ENCODE measurements at places on chromosomes 1 and 21.

DNA sequence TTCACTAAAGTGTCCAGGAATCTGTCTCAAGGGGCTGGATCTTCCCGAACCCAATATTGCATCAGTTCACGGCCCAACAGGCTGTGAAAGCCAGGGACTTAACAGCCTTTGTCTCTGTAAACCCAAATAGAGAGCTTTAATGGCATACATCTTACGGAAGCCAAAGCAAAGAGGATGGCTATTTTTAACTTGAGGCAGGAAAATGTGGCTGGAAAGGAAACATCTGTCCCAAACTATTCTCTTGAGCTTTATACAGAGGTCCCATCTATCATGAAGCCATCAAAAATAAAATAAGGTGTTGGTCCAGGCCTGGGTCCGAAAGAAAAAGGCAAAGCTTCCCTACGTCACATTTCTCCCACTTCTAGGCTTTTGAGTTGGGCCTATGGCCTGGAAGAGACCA is 7.7 kb upstream of the CD34 start:
- no peak for DNase-seq

GRCh38 chr1:193283016-193283415 is 96.6 kb upstream of the B3GALT2 start:
- DNase-seq, result no peak

- no peak for DNase-seq
These were observed 122.4 kb upstream of the COL6A1 start for GRCh38 chr21:45859041-45859761.

DNA sequence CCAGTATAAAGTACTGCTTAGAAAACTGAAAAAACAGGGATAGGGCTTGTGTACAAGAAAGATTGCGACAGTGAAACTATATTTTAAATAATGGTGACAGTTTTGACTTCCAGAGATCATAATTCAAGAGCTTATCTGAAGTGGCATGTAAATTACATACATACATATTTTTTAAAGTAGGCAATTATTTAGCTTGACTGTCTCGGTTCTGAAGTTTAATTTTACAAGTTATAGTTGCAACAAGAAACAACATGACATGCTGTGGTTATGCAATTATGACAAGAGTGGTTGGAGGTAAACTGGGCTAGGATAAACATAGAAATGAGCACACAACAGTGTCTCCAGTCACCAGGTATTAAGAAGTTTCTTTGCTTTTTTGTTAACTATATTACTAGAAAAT is 4.1 kb downstream of the C1orf21 start:
- DNase-seq, result no peak

DNA sequence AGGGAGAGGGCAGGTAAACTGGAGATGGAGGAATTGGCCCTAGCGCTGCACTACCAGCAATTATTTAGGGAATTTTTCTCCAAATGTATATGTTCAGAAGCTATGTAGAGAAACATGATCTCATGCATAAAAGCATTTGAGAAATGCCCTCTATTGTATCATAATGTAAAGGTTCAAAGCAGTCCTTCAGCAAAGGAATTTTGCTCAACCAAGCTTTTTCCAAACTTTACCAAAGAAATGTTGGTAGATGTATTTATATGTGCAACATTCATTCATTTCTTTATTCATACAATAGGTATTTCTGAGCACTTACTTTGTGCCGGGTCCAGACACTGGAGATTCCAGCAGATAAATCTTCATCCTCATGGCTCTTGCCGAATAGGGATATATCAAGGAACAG is 64.4 kb downstream of the XCL1 start:
- DNase-seq, result no peak

GRCh38 chr1:200490183-200490582 is 80.3 kb upstream of the ZNF281 start:
- no peak for DNase-seq

GRCh38 chr1:100074604-100075395 is 57.9 kb downstream of the SASS6 start:
- DNase-seq, result no peak

DNA sequence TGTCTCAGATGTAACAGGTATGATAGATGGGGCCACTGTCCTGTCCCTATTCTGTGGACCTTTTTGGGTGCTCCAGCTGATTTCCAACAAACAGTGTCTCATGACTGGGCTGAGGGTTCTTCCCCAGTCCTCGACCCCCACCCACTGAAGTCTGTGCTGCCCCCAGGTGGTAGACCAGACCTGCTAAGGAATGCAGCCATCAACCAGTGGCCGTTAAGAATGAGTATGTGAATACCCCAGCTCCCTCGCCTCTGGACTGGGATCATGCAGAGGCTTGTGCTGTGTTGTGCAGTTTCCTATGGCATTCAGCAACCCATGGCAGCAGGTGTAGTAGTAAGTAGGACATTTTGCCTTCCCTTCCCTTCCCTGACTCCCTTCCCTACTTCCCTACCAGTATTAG is 183.1 kb upstream of the KAZN start:
- no peak for DNase-seq

DNA sequence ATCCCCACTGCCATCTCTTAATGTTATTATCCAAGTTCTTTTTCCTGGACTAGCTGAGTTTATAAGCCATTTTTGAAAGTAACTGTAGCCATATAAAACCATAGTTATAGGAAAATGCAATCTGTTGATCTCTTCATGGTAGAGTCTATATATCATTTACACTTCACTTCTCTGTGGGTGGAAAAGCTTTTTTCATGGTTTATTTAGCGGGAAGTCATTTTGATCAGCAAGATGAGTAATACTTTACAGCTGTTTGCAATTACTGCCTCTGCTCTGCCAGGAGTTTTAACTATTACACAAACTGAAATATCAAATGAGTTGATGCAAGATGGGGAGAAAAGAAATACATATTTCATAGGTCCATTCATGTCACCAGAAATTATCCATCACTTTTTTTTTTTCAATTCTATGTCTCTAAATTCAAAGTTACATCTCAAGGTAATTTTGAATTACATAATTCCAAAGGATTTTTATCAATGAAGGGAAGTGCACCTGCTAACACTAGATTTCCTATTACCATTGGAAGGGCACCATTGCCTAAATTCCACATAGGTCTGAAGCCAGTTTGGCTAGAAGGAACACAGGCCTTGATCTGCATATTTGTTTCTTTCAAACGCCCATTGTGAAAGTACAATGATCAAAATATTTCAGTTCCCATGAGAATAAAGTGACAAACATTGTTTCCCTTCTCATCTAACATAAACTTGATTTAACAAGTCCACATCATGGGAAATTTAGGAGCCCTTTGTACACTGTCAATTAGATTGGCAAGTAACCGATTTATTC is 296.7 kb downstream of the ZNF326 start:
- no peak for DNase-seq

DNA sequence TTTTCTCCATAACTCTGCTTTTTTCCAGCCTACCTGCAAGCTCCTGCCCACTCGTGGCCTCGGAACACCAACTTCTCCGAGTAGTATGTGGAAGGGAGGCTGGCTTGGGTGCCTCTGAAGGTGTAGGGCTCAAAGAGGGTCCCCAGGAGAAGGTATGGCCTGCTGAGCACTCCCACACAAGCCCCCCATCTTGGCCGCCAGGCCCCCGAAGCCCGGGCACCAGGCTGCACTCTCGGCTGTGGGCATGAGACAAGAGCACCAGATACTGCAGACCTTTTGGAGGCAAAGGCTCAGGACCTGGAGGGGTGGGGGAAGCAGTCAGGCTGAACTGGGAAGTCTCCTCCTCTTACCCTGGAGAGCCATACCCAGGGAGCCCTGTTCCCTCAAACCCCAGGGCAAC is 1.7 kb downstream of the ZNF692 start:
- no peak for DNase-seq

DNA sequence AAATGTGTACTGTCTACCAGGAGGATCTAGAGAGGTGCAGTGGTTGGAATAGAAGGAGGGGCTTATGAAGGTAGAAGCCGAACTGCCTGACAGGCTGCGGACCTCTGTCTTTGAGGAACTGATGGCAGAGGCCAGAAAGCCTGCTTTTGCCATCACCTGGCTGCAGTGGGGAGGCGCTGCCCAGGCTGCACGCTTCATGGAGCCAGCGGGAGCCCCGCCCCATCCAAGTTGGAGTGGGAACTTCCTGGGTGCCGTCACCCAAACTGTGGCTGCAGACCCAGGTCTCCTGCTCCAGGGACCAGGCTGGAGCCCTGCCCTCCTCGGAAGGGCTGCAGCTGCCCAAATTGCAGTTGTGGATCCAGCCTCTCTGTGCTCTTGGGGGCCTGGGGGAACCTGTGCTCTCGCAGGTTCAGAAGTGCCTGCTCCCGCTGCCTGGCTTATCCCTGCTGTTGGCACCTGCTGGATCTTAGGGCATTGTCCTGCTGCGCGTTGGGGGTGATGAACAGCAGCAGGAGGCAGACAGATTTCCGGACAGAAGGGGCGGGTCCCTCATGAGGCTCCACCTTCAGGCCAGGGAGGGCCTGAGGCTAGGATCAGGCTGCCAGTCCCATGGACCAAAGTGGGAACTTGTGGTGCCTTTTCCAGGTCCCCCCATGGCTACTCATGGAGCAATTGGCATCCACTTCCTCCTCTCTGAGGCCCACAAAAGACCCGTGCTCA is 118.0 kb upstream of the PLPPR4 start:
- DNase-seq, result no peak

- peak; percentile 57 for DNase-seq
These were observed 2.2 kb downstream of the IER5 start for GRCh38 chr1:181090641-181091126.

DNA sequence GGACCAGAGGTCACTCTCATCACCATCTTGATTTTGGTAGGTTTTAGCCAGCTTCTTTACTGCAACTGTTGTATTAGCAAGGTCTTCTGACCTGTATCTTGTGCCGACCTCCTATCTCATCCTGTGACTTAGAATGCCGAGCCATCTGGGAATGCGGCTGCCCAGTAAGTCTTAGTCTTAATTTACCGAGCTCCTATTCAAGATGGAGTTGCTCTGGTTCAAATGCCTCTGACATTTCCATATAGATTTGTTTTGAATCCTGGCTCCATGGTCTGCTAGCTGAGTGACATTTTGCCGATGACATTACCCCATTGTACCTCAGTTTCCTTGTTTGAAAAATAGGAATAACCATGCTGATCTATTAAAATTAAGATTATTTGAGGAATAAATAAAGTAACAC is 193.9 kb upstream of the HMCN1 start:
- no peak for DNase-seq

DNA sequence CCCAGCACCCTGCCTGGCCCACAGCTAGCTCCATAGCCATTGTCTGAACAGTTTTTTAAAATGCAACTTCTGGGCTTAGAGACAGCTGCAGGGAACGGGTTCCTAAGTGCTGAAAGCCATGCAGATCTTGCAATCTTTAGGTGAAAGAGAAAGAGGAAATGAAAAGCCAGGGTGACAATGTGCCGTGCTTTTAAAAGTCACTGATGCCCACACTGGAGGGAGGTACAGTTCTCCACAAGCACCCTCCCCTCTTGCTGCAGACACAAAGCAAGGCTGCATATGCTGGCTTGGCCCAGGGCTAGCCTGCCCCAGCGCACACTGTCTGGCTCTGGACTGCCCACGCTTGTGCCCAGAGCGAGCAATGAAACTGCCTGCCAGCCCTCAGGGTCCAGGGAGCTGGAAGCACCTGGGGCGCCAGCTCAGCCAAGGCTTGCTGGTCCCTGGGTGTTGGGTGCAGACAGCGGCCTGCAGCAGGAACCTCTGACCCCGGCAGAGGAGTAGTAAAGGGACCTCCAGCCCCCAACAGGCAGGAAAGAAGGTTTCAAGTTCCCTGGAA is 70.4 kb downstream of the AJAP1 start:
- DNase-seq, result no peak

GRCh38 chr1:235207209-235207565 is 46.1 kb upstream of the RBM34 start:
- DNase-seq, result peak; percentile 66

GRCh38 chr1:12078575-12078937 is 15.5 kb downstream of the TNFRSF8 start:
- DNase-seq, result no peak

DNA sequence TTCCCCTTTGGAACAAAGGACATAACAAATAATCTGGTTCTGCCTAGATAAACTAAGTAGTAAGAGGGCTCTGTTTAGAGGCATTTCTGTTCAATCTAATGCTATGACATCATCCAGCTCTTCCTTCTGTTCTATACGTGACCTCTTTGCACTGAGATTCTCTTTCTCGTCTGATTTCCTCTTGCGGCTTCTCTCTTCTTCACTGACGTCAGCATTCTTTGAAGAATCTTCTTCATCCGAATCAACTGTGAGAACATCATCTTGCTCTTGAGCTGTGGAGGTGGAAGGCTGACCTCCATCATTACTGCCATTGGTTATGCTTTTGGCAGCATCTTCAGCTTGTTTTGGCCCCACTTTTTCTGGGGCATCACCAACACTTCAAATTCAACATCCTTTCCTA is 130.4 kb downstream of the HS2ST1 start:
- no peak for DNase-seq

- no peak for DNase-seq
These were observed 3.9 kb upstream of the POU2F1 start for GRCh38 chr1:167216809-167217208.

- no peak for DNase-seq
These were observed 1.2 kb upstream of the ALDH9A1 start for GRCh38 chr1:165699577-165699976.

- DNase-seq, result no peak
These were observed 73.9 kb downstream of the NENF start for GRCh38 chr1:212506666-212507065.

DNA sequence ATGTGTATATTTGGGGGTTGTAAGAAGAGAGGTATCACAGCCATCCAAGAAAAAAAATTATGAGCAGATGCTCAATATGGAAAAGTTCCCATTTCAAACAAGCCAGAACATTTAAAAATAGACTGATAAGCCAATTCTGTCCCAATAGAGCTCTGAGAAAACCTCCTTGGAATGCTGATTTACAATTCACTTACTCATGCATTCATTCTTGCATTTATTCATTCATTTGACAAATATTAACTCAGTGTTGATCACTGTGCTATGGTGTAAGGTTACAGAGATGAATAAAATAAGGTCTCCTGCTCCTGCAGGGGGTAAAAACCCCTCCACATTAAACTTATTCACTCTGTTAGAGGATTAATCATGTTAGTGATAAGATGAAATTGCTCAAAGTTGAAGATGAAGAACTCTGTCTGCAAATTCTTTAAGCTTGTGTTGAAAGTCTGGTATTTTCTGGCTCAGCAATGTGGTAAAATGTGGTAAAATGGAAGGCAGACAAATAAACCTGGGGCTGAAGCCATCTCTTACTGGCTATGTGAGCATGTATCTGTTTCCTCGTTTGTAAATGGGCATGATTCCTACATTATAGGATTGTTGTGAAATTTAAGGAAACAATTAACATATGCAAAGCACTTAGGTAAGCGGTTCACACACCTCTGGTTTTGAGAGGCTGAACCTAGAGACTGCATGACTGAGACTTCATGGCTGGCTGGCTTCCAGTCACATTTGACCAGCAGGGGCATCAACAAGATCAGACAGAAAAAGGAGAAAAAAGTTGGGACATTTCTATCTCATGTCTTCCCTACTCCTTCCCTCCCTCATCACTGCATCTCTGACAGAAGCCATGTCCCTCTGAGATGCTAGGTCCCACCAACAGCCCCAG is 45.0 kb upstream of the DAB1 start:
- DNase-seq, result no peak

DNA sequence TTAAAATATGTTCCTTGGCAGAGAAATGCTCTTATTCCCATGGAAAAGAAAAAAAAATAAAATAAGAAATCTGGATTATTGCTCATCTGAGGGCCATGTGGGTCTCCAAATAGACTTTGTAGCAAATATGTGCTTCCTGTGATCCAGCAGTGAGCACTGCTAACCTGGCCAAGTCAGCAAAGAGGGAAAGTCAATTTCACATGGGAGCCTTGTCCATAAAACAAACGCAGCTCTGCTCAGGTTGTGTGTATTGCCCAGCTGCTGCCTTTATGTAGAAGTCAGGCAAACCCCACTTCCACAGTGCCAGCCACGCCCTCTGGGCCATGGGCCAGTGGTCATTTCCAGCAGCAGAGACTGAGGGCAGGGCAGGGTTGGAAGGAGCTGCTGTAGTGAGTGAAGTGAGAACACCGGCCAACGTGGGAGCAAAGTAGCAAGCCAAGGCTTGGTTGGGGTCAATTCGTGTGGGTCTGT is 174.3 kb downstream of the LYPLAL1 start:
- no peak for DNase-seq

Measured in activated T-cell treated with anti-CD3 and anti-CD28 coated beads, Interleukin-2, amount 50 U/mL, for 48 hours (primary cell).